ENCODE measurements at places on chromosomes 11 and 22.
A peak's percentile ranks its signal among the peaks of the same experiment; 100 is the strongest.

- DNase-seq, result no peak
These were observed 3.1 kb upstream of the TNNT3 start for GRCh38 chr11:1916132-1916985.

DNA sequence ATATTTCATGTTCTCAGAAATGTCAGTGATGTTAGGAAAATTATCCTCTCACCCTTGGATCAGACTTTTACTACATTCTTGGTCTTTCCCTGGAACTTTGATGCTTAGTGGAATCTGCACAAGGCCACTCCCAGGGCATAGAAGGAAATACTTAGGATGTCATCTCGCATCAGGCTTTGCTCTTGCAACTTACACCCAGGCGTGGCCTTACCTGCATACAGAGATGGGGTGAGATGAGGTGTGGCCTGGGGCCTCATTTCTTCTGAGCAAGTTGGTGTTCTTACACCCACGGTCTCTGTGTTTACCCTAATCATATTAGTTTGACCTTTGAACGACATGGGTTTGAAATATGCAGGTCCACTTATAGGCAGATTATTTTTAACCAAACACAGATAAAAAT is 19.0 kb upstream of the OR52K2 start:
- no peak for DNase-seq

DNA sequence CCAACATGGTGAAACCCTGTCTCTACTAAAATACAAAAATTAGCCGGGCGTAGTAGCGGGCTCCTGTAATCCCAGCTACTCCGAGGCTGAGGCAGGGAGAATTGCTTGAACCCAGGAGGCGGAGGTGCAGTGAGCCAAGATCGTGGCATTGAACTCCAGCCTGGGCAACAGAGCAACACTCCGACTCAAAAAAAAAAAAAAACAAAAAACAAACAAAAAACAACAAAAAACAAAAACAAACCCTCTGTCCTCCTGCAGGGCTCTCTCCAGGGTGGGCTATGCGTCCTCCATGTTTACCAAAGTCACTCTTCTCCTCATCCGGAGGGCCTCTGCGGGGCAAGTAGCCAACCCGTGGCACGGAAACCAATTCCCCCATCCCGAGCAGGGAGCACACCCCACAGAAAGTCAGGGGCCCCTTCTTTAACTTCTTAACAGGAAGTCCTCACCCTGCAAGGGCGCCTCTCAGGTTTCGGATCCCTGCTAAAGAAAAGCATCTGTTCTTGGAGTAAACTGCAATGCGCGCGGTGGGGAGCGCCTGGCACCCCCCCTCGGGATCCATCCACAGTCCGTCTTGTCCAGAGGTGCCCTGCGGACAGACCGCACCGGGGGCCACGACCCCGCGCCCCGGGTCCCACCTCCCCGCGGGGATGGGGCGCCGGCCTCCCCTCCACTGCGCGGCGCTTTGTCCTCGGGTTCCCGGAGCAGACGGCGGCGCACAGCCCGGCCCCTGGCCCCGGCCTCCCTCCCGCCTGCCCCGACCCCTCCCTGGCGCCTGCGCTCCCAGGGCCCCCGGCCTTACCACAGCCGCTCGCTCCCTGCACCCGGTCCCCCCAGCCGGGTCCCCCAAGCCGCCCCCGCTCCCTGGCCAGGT is 712 bp downstream of the CERK start:
- DNase-seq, result no peak

DNA sequence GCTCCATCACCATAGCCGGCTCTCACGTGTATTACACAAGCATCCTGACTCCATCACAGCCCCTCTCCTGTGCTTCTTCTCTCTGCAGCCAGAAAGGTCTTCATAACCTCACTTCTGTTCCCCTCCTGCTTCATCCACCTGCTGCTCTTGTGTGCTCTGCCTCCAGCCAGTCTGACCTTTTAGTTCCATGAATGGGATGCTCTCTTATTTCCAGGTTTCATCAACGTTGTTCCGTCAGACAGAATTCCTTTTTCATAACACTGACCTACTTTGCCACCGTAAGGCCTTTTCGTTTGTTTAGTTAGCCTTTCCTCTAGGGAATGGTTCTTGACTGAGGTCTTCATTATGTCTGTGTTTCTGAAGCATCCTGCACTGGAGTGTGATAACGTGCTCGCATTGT is 18.8 kb downstream of the GRAMD1B start:
- DNase-seq, result no peak

- DNase-seq, result peak; percentile 74
These were observed 25.7 kb upstream of the HMGXB4 start for GRCh38 chr22:35231585-35232084.
